ENCODE measurements at places on chromosomes 2 and 18.
A peak's percentile ranks its signal among the peaks of the same experiment; 100 is the strongest.

GRCh38 chr18:51153659-51154371 lies 43.7 kb downstream of the MEX3C start:
- DNase-seq, result peak; percentile 52

- DNase-seq, result no peak
Observed at GRCh38 chr18:77077401-77077800, 55.2 kb downstream of the MBP start.

DNA sequence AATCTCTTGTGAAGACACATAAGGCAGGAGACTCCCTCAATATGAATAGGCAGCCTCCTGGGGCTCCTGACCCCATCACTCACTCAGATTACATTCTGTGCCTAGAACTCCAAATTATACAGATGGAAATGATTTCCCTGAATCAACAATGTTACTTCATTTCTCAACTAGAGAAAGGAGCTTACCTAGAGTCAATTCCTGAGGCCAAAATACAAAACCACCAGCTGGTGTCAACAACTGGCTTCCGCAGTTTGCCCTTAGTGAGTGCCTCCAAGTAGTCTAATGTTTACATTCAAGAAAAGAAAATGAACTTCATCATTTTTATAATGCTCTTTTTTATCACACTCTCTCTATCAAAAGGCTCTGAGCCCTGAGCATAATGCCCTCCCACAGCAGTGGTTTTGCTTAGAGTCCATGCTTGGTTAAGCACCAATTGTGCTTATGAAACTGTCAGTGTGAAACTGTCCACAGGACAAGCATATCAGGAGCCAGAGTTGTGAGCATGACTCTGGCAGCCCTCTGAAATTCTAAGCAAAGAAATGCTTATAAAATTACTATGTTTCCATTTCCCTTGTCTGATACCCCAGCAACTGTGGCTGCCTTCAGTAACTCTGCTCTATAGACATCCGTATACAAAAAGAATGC lies 305.7 kb upstream of the PKDCC start:
- no peak for DNase-seq

DNA sequence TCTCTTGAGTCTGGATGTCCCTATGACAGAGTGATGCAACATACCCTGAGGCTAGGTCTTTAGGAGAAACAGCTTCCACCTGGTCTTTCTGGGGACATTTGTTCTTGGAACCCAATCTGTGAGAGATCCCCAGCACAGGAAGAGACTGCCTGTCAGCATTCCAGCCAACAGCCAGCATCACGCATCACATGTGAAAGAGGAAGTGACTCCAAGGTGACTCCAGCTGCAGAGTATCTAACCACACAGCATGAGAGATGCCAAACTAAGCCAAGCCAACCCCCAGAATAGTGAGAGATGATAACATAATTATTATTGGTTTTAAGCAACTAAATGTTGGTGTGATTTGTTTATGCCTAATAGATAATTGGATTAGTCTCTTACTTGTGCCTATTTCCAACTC lies 35.7 kb downstream of the C18orf63 start:
- no peak for DNase-seq

DNA sequence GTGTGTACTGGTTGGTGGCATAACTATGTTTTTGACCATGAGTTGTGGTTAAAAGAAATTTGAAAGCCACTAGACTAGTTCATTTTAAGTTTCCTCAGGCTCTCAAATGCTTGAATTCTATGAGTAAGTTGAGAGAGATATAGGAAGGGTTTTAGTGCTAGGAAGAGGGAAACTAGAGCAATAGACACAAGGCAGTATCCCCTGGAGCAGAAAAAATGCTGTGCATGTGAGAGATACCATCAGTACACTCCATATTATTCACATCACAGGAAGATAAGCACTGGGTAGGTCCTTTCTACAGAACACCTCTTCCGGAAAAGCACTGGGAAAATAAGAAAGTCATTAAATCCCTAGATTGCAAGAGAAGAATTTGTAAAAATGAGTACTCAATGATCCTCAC lies 19.3 kb upstream of the DSG3 start:
- DNase-seq, result no peak

DNA sequence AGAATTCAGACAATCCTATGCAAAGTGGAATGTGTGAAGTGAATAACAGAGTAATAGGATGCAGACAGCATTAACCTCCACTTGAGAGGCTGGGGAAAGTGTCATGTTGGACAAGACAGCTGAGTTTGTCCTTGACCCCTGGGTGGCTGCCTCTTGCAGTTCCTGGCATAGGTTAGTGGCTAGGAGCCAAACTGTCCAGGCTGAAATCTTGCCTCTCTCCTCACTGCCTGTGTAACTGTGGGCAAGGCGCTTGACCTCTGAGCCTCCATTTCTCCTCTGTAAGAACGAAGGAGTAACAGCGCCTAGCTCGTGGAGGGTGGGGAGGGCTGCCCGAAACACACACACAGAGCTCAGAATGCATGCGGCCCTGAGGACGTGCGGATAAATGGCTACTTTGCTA lies 34.8 kb upstream of the LDLRAD4 start:
- DNase-seq, result no peak

- DNase-seq, result no peak
Observed at GRCh38 chr2:169732583-169733358, 861 bp upstream of the KLHL23 start.

- DNase-seq, result no peak
Observed at GRCh38 chr18:50183556-50183955, 11.4 kb downstream of the MYO5B start.

- no peak for DNase-seq
Observed at GRCh38 chr2:24429197-24430074, 61.6 kb upstream of the NCOA1 start.

GRCh38 chr2:71943238-71944182 lies 204.2 kb downstream of the CYP26B1 start:
- no peak for DNase-seq

- no peak for DNase-seq
Observed at GRCh38 chr2:176461098-176461808, 192.0 kb downstream of the MTX2 start.

DNA sequence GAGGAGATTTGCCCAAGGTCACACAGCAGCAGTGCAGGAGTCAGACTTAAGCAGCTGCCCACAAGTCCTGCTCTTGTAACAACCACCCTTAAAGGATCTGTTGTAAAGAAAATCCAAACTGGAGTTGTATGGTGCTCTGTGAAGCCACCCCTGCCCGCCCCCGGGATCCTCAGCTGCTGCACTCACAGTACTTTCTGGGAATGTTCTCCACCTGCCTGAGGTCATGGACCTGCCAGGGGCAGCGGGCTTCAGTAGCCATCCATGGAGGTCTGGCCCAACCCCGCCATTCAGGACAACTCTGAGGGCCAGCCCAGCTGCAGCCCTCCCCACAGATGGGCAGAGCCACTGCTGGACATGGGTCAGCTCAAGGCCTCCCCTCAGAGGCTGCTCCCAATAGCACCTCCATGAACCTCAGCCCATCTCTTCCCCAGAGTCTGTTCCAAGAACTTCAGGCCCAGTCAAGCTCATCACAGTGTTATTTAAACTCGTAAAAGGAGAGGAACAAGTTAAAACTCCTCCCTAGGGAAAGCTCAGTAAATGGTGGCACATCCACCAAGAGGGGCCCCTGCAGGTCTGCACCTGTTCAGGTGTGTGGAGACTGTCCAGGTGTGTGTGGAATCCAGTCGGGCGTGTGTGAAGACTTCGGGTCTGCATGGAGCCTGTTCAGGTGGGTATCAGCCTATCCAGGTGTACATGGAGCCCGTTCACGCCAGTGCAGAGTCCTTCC lies 39.4 kb upstream of the GPC1 start:
- DNase-seq, result no peak

- no peak for DNase-seq
Observed at GRCh38 chr2:15835991-15836688, 104.2 kb upstream of the MYCN start.

DNA sequence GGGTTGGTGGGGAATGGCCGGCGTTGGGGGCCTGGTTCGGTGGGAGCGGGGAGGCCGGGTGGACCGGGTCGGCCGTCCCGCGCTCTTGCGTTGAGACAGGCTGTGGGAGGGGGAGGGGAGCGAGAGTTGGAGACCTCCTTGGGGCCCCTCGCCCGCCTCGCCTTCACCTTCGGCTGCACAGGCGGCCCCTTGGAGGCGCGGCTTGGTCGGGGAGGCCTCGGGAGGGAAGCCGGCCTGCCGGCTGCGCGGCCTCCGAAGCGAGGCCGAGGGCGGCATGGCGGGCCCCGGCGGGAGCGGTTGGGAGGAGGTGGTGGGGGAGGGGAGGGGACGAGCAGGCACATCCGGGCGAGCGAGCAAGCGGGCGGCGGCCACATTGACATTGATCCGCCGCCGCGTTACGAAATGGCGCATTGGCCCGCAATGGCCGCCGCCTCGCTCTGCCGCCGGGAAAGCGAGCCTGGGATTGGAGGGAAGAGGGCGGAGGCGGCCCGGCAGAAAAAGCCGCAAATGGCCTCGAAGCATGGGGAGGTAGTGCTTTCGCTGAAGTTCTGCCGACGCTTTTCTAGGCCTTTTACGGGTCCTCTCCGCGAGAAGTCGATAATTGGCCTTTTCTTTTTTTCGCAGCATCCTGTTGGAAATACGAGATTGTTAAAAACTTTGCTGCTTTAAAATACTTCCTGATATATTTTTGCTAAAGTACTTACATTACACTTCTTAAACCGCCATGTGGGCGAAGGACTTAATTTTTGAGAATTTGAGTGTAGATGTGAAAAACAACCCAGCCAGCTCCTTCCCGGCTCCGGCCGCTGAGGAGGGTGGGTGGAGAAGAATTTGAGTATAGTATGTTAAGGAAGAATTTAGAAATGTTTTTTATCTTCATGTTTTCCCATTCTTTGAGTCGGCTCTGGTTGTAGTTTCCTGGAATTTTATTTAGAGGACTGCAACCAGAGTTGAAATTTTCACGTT lies 580 bp downstream of the HNRNPA3 start:
- peak; percentile 91 for DNase-seq

DNA sequence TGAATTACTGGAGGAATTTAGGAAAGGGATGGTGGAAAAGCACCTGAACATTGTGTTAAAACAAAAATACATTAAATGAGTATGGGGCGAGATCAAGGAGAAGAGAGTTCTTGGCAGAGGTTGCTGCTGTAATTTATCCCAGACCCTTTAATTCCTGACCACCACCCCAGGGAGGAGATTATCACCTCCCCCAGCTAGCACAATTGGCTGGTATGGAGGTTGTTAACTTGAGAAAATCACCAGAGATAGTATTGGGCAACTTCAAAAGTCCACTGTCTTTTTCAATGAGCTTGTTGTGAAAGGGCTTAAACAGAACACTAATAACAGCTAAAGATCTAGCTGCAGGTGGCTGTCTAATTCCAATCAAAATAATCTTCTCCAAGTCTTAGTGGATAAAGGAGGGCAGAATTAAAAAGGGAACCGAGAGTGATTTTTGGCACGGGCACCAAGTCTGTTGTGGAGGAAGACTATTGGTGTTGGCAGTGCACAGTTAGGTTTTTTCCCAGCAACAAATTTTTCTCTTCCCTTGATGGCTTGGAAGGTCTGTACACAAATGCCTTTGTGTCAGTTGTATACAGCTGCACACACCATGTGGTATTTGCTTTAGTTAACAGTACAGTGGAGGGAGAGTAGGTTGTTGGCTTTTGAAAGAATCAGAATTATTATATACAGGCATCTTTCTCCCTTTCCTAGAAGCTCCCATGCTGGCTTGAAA lies 289.5 kb downstream of the SLC4A3 start:
- no peak for DNase-seq

DNA sequence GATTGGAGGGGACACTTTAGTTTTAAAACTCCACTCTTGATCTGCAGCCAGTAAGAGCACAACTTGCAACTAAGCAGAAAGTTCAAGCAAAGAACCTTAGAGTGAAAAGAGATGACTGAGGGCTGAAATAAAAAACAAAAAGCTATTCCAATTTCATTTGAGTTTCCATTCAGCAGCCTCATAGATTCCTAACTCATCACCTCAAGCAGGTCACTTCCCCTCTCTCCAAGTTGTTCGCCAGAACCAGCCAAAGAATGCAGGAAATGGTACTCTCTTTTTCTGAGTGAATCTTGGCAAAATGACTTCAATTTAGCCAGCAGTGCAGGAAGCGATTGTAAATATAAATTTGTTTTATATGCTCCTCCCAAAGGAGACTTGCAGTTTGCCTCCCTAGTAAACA lies 213.3 kb downstream of the SETBP1 start:
- no peak for DNase-seq

DNA sequence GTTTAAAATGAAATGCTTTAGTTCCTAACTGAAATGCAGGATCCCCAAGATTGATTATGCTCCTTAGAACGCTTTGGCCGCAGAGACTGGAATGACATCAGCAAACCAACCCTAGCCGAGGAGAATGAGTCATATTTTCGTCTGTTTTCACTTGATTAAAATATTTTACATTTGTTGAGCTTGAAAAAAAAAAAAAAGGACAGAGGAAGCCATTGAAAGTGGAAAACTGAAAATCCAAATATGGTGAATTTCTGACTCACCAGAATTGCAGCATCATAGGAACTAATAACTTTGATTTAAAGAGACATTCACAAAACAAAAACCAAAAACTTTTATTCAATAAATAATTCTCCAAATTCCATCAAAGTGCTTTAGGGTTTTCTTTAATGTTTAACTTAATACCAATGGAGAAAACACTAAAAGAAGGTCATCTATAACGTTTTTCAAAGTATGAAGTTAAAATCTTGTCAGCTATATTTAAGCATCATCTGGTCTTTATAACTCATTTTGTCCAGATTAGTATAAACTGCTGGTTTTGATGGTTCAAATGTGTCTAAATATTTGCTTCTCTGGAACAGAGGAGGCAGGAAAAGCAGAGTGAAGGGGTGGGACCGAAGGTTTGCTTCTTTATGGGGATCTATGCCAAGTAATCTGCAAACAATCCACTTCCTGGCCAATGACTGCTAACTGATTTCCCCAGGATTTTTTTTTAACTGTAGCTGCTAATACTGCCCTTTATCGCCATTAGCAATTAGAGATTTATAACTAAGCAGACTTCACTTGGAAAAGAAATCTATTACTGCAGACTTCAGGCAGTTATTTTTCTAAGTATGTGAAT lies 30.9 kb upstream of the COL5A2 start:
- DNase-seq, result no peak

DNA sequence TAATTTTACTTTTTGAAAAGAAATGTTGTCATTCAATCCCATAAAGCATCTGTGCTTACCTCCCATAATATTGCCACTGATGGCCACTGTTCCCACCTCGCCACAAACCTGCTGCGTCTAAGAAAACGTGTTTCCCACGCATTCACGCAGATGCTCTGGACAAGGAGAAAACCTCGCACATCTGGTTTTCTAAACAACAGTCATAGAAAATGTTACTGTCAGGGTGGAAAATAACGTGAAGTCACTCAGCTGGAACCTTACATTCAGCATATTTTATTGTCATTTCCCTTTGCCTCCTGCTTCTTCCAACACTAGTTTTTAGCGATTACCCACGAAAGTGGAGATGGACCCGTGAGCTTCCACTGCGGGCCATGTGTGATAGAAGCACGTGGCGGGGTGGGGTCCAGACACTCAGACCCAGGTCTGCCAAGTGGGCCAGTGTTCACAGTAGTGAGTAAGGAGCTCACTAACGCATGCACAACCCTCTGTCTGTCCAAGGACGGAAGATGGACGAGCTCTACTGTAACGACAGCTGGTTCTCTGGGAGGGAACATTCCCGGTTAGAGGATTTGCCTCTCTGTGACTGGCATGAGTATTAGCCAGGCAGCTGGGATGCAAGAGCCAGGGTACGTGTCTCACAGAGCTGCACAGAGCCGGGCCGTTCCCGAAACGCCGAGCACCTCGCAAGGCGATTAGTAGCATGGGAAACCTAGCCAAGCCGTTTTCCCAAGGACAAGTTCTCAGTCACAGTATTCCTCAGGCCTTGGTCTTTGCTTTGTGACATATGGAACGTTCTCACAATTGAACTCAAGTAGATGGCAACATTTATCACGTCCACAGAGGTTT lies 94.5 kb downstream of the MTCL1 start:
- no peak for DNase-seq
